CD4-positive, alpha-beta T cell treated with Interleukin-10 for 1 hour (primary cell): ENCODE measurements at places on chromosomes 7 and 10.

DNA sequence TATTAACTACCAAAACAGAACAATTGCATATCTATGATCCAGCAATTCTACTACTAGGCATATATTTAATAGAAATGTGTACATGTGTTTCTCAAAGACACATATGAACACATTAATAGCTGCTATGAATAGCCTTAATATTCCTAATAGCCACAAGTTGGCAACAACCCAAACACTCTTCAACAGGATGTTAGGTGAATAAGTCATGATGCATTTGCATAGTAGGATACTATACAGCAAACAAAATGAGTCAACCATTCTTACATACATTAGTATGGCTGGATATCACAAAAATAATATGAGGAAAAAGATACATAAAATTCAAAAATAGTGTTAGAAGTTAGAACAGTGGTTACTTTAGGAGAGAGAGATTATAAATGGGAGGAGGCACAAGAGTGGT lies 26.8 kb upstream of the ZNF746 start:
- no peak for DNase-seq

DNA sequence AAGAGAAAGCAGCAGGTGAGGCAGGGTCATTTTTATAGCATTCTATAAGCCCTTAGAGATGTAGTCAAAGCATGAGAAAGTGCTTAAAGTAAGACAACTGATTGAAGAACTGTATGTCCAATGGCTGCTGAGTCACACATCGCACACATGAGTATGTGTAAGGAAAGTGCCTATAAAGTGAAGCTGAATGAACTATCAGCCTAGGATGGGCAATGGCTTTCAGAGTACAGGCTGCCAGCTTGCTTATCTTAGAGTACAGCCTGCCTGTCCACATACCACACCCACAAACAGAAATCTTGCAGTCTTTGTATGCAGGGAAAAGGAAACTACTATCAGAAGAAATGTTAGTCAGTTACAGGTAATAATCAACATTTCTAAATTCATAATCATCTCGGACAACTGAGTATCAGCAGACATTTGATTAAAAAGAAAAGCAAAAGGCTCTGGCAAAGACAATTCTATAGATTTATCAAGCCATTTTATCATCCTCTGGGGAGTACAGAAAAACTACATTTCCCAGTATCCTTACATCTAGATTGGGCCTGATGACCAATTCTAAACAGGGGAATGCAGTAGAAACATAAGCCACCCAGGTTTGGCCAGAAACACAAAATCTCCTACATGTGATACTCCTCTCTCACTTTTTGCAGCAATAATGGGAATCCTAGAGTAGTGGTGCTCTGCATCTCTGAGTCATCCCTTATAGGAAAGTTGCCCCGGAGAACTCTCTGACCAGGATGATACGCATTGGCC lies 16.2 kb upstream of the EPHB6 start:
- DNase-seq: no peak

DNA sequence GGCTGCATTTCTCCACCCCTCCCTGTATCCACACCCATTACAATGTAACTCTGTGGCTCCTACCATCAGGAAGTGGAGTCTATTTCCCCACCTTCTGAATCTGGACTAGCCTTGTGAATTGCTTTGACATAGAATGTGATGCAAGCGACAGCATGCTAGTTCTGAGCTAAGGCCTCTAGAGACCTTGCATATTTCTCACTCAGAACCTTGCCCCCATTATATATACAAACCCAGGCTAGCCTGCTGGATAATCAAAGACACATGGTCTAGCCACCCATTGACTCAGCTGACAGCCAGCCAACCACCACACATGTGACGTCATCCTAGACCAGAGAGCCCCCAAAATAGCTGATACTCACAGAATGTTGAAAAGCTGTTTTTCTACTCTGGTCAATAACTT lies 77.9 kb downstream of the CCDC71L start:
- no peak for DNase-seq

DNA sequence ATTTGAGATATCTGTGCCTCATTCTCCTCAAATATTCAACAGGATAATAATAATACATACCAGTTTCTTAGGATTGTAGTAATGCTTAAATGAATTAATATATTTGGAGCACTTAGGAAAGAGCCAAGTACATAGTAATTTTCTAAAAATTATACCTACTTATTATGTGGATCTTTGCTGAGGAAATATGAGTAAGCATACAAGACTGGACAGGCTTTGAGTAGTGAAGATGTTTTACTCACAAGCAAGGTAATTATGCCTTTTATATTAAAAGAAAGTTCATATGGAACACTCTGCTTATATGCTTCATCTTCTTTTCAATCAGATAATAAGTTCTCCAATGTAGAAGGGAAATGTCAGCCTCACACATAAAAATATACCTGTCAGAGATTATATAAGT lies 337.5 kb upstream of the KAT6B start:
- DNase-seq: no peak

GRCh38 chr10:11210211-11210922 lies 192.7 kb downstream of the CELF2 start:
- DNase-seq: no peak

DNA sequence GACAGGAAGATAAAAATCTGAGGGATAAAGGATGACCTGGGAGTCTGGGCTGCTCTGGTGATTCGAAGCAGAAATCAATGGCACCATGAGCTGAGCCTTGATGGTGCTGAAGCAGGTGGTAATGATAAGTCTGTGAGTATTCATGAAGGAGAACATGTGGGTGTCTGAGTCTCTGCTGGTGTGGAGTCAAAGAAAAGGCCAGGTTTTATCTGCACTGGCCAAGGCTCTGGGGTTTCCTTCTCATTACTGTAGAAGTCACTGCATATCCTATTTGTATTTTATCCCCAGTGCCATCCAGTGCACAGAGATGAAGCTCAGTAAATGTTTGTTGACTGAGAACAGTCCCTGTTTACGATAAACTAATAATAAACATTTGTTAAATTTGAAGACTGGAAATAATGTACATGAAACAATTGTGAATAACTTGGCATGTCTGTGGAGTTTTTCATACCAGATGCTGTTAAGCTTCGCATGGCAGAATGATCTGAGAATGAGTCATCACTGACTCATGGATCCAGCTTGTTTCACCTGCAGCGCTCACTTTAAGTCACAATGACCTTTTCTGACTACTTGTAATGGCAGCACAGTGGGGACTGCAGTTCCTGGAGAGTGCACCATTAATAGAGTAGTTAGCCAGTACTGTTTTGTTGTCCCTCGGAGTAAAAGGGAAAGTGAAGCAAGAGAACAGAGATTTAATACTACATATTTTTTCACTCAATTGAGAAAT lies 538.5 kb downstream of the HTR7 start:
- DNase-seq: no peak

DNA sequence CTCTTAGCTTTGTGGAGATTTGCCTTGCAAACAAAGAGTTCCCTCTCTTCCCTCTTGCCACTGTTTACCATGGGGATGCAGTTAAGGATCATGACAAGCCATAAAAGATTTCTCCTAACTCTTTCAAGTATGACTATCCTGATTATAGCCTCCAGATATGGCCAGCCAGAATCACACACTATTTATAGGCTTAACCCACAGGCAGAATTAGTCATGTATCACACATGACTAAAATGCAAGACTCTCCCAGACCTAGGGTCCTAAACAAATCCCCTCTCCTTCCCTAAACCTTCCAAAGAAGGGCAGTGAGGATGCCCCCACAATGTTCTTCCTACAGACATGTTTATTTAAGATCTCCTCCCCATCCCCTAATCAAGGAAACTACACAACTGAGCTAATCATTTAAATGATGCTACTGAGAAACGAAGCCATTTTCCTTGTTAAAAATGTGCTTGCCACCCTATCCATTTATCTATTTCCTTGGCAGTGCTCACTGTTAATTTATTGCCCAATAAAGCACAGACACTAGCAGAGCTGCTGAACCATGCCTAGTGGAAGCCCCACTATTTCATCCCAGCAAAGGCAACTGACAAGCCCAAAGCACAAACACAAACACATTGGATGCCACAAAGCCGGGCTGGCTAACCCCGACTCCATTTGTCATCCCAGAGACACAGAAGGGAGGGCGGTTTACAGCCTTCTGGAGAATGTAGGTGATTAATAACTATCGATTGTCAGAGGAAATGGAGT lies 363.4 kb downstream of the KCNMA1 start:
- DNase-seq: no peak

GRCh38 chr7:5549096-5549763 lies 125.6 kb upstream of the TNRC18 start:
- peak; percentile 28 for DNase-seq

GRCh38 chr10:123847686-123848432 lies 43.7 kb downstream of the CPXM2 start:
- DNase-seq: no peak

DNA sequence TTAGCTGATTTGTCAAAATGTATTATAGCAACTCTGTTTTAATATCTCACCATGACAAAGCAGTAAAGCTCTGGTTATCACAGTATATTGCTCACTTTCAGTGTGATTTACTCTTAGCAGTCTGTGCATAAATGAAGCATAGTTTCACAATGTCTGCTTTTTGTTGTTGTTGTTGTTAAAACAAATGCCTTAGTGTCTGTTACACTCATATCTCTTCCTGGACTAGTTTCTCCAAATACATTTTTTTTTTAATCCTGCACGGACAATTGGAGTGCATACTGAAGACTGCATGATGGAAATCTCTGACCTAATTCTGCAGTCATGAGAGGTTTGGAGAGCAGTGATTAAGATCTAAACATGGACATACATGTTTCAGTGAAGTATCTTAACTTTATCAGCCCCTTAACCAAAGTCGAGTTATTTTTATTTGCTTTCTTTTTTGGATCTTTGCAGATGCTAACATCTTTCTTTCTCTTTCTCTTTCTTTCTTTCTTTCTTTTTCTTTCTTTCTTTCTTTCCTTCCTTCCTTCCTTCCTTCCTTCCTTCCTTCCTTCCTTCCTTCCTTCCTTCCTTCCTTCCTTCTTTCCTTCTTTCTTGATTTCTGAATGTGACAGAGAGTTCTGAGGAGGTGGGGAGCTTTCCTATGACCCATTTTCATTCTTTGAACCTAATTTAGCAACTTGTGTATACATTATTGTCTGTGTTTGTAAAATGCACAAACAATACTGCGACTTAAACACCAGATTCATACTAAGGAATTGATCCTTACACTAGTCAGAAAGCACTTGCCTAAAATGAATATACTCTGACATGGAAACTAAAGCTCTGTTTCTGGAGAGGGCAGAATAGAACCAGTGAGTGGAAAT lies 161.5 kb upstream of the AGR3 start:
- DNase-seq: no peak

GRCh38 chr7:38318803-38319416 lies 45.5 kb upstream of the TARP start:
- peak; percentile 55 for DNase-seq

- DNase-seq: no peak
Measured at GRCh38 chr7:84729284-84729683, 457.6 kb downstream of the SEMA3D start.

DNA sequence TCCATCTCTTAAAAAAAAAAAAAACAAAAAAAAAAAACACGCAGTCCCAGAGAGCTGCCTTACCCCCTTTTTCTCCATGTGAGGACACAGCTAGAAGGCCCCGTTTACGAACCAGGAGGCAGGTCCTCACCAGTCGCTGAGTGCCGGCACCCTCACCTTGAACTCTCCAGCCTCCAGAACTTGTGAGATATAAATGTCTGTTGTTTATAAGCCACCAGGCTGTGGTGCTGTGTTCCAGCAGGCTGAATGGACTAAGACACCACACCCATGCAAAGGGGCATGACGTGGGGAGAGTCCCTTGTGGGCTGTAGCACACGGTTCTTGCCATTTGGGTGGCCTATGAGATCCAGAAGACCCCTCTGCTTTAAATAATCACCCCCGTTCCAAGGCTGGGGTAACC lies 17.2 kb downstream of the ECHDC3 start:
- no peak for DNase-seq

DNA sequence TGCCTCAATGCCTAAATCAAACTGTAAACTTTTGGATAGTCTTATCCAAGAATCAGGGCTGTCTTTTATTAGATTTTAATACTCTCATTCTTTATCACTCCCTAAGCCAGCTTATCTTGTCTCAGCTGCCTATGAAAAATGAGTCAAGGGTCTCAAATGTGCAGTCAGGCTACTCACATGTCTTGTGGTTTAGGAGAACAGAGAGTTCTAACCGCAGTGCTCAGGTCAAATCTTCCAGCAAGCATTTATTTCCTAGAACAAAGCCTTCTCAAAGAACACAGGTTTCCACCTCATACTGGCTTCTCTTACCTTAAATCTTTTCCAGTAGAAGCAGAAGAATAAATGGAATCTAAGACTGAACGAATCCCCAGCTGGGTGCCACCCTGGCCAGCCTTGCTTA lies 23.5 kb downstream of the HTR5A start:
- no peak for DNase-seq

- no peak for DNase-seq
Measured at GRCh38 chr10:7403620-7404019, 7.2 kb downstream of the SFMBT2 start.

GRCh38 chr7:147081117-147081516 lies 964.5 kb downstream of the CNTNAP2 start:
- no peak for DNase-seq

- no peak for DNase-seq
Measured at GRCh38 chr10:84988011-84988410, 659.6 kb downstream of the CCSER2 start.

- DNase-seq: no peak
Measured at GRCh38 chr7:128170461-128170860, 70.6 kb upstream of the LEP start.

DNA sequence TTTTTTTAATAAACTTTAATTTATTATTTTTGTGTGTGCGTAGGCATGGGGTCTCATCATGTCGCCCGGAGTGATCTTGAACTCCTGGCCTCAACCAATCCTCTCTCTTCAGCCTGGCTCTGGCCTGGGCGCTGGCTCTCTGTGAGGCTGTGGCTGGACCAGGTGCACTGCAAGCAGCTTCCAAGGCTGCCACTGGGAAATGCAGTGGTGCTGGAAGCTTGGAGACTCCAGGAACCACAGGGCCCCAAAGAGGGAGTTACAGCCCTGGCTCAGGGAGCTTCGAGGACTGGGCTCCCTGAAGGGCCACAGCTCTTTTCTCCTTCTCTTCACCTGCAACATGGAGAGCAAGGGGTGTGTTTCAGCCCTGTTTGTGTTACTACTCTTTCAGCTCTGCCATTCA lies 36.7 kb upstream of the BNIP3 start:
- DNase-seq: no peak

- DNase-seq: no peak
Measured at GRCh38 chr10:12902851-12903358, 98.6 kb downstream of the CCDC3 start.

GRCh38 chr10:99849536-99849935 lies 67.1 kb downstream of the ABCC2 start:
- no peak for DNase-seq

- no peak for DNase-seq
Measured at GRCh38 chr10:18822156-18822555, 162.9 kb downstream of the ARL5B start.

- no peak for DNase-seq
Measured at GRCh38 chr7:143295870-143296269, 7.7 kb downstream of the CASP2 start.

GRCh38 chr10:48931188-48931587 lies 8.5 kb downstream of the LRRC18 start:
- DNase-seq: no peak
